CD4-positive, alpha-beta T cell treated with Interferon gamma for 1 hour (primary cell): ENCODE measurements at places on chromosomes 16 and 17.

GRCh38 chr17:68470961-68471360 lies 13.7 kb upstream of the WIPI1 start:
- DNase-seq: no peak

- DNase-seq: no peak
Measured at GRCh38 chr17:522919-523318, 170.3 kb upstream of the RPH3AL start.

- no peak for DNase-seq
Measured at GRCh38 chr17:65511316-65511715, 50.1 kb downstream of the AXIN2 start.

- DNase-seq: peak; percentile 15
Measured at GRCh38 chr16:4613636-4614570, 785 bp downstream of the UBALD1 start.

GRCh38 chr16:9316615-9317014 lies 225.2 kb downstream of the HAPSTR1 start:
- no peak for DNase-seq

- peak; percentile 15 for DNase-seq
Measured at GRCh38 chr16:1057252-1057932, 15.2 kb upstream of the SSTR5 start.
